NCI-H187 (cell line): ENCODE measurements at places on chromosomes 1 and 21.
A peak's percentile ranks its signal among the peaks of the same experiment; 100 is the strongest.

GRCh38 chr21:19557046-19557445 lies 1153.5 kb upstream of the TMPRSS15 start:
- no peak for DNase-seq

DNA sequence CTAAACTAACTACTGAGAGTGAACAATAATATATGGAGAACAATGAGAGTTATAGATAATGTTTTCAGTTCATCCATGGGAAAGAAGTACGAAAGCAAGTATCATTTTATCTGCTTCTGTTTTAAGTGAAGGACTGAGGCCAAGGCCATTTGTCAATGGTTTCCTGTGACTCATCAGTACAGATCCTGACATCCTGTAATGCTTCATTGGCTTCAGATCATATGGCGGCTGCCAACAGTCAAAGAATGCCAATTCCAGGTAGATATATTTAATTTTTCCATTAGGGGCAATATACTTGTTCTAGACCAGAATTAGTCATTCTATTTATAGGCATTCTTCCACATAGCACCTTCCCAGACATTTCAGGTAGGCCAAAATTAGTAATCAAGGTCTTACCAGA lies 97.3 kb downstream of the USH2A start:
- DNase-seq = no peak

- no peak for DNase-seq
Measured at GRCh38 chr1:156807627-156808026, 9.0 kb downstream of the SH2D2A start.

- no peak for DNase-seq
Measured at GRCh38 chr1:41807390-41807789, 111.3 kb downstream of the HIVEP3 start.

DNA sequence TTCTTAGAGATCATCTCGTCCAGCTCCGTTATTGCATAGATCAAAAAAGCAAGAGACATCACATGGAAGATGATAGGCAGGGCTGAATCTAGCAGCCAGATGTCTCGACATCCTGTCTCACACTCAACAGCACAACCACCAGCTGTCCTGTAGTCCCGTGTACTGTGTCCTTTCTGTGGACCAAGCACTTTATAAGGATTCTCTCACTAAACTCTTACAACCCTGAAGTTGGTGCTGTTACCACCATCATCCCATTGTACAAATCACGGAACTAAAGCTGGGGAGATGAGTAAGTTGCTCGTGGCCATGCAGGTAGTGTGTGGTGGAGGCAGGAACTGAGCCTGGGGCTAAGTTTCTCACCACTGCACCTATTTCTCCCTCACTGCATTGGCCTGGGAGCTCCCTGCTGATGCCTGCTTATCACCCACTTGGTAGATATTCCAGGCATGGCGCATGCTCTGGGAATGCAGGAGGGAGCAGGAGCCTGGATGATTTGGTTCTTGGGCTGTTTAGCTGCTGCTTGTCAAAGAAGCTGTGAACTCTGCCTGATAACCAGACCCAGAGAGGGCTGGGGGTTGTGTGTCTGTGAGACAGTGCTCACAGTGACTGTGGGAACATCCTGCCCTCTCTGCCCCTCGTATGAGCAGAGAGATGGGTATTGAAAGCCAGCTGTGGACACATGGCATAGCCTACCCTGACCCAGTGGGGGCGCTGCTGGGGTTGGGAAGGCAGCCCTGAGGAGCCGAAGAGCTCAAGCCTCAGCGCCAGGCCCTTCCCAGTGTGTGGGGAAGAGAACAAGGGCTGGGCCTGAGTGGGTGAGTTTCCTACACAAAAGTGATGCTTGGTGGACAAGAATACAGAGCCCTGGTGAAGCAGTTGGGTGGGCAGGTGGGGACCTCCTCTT lies 13.6 kb downstream of the PPFIA4 start:
- no peak for DNase-seq

DNA sequence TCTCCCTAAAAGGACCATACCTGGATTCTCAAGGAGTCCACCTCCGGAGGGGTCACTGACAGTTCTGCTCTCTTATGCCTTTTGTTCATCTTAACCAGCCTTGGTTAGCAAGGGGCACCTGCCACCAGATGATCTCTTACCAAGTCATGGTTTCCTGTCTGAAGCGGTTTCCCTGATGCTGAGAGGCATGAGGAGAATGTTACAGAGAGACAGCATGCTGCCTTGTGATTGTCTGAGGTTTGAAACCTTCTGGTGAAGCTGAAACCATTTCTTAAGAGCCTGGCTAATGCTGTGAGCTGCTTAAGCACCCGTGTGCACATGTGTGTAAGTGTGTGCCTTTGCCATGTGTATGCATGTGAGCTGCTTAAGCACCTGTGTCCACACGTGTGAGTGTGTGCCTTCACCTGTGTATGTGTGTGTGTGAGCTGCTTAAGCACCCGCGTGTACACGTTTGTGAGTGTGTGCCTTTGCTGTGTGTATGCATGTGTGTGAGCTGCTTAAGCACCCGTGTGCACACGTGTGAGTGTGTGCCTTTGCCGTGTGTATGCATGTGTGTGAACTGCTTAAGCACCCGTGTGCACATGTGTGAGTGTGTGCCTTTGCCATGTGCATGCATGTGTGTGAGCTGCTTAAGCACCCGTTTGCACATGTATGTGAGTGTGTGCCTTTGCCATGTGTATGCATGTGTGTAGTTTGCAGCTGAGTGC lies 136.4 kb upstream of the COL6A1 start:
- DNase-seq = no peak

- no peak for DNase-seq
Measured at GRCh38 chr1:233982827-233983518, 78.5 kb downstream of the SLC35F3 start.

DNA sequence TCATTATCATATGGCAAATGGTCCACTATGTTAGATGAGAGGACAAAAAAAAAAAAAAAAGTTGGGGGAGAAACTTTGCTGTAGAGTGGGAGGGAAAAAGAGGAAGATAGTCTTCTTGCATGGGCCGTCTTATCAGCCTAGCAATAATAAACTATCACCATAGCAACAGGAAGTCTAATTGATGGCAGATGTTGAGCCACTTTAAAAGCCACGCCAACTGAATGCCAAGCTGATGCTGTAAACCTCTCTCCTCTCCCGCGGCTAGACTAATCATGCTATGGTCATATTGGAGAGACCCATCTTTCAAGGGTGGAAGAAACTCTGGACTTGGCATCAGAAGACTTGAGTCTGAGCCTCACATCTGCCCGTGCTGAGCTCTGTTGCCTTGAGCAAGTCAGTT lies 122.2 kb upstream of the HOOK1 start:
- no peak for DNase-seq

GRCh38 chr1:155080312-155081228 lies 1.9 kb downstream of the EFNA3 start:
- DNase-seq = peak; percentile 89

- no peak for DNase-seq
Measured at GRCh38 chr1:95086949-95087533, 14.3 kb upstream of the ALG14 start.

GRCh38 chr1:161115132-161115711 lies 2.6 kb downstream of the PFDN2 start:
- DNase-seq = no peak

DNA sequence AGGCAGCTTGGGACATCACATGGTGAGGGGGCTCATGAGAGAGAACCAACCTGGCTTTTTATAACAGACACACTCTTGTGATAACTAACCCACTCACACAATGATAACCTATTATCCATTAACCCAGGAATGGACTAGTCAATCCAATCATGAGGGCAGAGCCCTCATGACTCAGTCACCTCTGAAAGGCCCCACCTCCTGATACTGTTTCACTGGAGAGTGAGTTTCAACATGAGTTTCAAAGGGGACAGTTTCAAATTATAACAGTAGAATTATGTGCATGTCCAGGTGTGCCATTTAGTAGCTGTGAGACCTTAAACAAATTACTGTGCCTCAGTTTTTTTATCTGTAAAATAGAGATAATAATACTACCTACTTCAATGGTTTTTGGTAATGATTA lies 47.6 kb upstream of the PPP2R5A start:
- no peak for DNase-seq

GRCh38 chr1:39752703-39753102 lies 14.0 kb downstream of the PPIE start:
- DNase-seq = no peak

GRCh38 chr1:29677028-29678024 lies 441.0 kb downstream of the PTPRU start:
- DNase-seq = no peak

- no peak for DNase-seq
Measured at GRCh38 chr1:201350884-201351283, 26.6 kb downstream of the TNNT2 start.

GRCh38 chr1:164767752-164768402 lies 208.9 kb downstream of the PBX1 start:
- DNase-seq = no peak

DNA sequence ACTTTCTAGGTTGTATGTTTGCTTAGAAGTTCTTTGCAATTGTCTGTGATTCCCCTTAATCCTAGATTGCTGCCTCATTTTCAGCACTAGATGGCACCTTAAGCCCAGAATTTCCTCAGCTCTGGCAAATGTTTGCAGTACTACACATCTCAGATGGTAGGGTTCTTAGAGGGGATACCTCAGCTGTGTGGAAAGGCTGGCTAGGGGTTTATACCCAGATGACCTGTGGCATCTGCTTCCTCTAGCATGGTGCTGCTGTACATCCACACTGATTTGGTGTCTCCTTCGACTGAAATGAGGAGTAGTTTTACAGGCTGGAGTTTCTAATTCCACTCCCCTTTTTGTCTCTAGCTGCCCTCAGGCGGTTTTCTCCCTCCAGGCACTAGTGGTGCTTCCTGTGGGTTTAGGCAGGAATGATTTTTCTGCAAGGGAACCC lies 23.5 kb downstream of the ASB17 start:
- DNase-seq = no peak

- no peak for DNase-seq
Measured at GRCh38 chr1:151705753-151706463, 10.7 kb downstream of the CELF3 start.

DNA sequence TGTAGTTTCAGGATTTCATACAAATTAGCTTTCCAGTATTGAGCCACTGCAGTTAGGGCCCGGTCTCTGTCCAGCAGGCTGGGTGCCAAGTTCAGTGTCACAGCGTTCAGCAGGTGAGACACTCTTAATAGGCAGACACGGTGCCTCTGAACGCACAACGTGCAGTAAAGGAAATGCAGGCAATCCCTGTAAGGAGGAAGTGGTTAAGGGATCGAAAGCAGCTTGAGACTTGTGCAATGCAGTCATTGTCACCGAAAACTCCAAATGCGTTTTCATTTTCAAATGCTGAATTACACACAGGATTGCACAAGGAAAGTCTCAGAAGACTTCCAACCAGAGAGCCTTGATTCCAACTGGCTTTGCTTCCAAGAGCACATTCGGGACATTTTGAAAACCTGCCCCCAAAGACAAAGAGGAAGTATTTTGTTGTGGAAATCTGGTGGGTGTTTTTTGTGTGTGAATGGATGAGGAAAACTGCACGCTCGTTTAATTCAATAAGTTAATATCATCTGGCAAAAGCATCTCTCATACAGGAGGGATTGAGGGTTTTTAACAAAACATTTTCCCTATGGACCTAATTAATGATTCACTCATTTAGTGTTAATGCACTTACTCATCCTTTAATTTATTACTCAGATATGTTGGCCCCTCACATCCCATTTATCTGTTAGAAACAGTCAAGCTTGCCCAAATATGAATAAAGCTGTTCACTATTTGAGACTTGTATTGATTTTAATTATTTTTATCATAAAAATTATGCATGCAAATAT lies 61.6 kb downstream of the PTGS2 start:
- no peak for DNase-seq

DNA sequence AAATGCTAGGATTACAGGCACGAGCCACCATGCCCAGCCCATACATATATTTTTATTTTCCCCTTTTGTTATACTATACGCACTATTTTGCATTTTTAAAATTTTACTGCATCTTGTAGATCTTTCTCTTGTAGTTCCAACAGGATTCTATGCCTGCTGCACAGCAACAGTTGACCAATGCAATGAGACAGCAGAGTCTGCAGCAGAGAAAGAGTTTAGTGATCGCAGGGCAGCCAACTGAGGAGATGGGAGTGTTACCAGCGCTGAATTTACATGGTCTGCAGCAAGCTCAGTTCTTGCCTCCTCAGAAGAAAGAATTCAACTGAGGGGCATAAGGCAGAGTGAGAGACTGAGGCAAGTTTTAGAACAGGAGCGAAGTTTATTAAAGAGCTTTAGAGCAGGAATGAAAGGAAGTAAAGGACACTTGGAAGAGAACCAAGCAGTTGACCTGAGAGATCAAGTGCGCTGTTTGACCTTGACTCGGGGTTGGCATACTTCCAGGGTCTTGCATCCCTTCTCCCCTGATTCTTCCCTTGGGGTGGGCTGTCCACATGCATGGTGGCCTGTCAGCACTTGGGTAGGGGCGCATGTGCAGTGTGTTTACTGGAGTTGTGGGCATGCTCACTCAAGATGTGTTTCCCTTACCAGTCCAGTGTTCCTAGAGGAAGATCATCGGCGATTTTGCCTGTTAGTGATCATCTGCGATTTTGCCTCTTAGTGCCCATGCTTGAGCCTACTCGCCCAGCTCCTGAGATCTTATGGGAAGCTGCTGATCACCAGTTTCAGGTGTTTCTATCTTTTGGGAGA lies 4.1 kb upstream of the MTOR start:
- DNase-seq = no peak

- no peak for DNase-seq
Measured at GRCh38 chr1:157105988-157106812, 6.6 kb upstream of the ETV3L start.

DNA sequence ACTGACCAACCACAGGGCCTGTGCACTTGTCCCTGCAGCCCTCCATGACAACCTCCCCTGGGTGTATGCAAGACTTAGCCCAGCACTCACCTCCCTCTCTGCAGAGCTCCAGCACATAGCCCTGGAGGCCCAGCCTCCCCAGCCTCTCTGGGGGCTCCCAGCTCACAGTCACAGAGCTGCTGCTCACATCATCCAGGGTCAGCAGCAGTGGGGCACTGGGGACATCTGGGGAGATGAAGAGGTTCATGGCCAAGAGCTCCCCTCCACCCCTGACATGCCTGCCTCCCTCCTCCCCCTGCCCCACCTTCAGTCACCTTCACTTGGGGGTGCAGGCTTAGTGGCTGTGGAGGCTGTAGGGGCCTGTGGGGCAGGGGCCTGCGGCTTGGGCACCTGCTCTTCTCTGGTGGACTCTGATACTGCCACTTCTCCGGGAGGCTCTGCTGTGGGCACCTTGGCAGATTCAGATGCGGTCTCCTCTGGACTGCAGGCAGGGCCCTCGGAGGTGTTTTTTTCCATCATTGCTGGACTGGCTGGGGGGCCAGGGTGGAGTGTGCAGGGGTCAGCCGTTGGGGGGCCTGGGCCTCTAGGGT lies at the start of gene MYBPH:
Gene MYBPH (minus strand): TSS at position 590 of the 590 bp plus-strand sequence. CDS start 71 bp downstream, at position 519.
- no peak for DNase-seq

GRCh38 chr1:10087210-10087609 lies 54.5 kb downstream of the UBE4B start:
- no peak for DNase-seq

DNA sequence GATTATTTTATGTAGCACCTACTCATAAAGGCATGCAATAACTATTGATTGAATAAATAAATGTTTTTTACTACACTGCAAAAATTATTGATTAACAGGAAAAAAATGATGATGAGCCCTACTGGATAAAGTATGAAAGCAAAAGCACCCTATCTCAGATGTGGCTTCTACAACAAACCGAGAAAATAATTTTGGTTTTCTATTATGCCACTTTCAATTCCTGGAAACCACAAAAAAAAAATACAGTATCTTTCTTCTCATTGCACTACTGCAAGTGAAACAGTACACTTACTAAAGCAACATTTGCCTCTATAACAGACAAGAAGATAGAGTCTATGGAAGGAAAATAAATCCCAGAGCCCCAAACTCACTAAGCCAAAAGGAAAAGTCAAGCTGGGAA lies 1882.4 kb downstream of the NCAM2 start:
- no peak for DNase-seq
